Transverse colon (tissue), 4 donors: ENCODE measurements at places on chromosomes 4 and X. TPM values are rescaled to one million over a fixed set of nuclear protein-coding genes. Genes with fewer than 3 reads are reported as not detected.

DNA sequence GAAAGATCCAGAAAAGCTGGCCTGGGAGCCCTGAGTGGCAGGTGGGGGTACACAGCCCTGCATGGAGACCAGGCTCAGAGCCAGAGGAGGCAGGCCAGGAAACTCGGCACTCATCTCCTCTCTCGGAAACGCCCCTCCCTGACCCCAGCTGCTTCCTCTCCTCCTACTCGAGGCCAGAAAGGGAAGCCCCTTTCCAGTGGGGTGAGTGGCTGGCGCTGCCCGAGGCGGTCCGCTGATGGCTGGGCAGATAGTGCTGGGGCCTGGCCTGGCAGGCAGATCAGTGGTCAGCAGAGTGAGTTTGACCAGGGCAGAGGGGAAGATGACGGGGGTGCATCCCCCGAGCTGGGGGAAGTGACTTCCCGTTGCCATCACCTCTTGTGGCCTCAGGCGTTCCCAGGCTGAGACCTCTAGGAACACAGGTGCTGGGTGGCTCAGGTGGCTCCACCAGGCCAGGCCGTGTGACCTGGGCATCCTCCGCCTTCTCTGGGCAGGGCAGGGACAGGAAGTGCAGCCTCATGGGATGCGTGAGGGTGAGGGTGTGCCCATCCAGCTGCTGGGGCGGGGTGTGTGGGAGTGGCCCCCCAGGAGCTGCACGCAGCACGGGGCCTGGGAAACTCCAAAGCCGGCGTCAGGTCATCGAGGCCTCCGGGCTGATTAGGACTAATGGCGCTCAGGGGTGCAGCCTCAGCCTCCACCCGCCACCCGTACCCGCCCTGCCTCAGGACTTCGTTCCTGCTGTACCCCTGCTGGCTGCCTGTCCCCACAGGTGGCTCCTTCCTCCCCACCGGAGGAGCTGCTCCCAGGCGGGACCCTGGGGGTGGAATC is 5.7 kb downstream of the SH3BP2 start:
- peak; percentile 84 for DNase-seq

GRCh38 chr4:19557161-19557560 is 694.5 kb upstream of the SLIT2 start:
- DNase-seq = no peak

Gene FDCSP
- total RNA-seq = not detected

DNA sequence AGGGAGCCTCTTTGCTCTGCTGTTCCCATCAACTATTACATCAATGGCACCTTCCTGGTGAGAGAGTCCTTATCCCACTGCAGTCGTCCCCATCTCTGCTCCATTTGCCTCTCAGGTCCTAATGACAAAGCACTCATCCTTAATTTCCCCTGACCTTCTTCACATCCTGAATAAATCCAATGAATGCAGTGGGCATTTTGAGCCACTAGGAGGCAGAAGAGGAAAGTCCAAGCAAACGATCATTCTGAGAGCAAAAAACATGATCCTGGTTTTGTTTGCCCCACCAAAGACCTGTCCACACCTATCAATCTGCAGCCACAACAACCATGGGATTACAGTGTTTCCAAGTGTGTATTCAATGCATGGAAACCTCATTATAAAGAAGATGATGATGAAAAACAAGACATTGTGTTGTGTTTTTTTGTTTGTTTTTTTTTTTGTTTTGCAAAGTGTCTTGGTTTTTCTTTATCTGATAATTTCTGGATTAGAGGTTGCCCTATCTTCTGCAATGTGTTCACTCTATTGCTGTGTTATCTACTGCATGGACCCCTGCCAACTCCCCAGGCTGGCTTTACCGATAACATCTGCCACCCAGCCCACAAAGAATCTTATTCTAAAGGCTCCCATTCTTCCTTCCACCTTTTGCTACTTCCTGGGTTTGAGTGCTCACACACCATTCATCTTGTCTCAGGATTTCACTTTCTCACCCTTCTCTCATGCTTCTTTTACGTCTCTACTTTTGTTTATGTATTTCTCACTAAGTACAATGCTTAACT is 207.2 kb downstream of the NLGN4X start:
- peak; percentile 35 for DNase-seq

GRCh38 chrX:13085526-13085925 is 41.1 kb upstream of the FAM9C start:
- no peak for DNase-seq

DNA sequence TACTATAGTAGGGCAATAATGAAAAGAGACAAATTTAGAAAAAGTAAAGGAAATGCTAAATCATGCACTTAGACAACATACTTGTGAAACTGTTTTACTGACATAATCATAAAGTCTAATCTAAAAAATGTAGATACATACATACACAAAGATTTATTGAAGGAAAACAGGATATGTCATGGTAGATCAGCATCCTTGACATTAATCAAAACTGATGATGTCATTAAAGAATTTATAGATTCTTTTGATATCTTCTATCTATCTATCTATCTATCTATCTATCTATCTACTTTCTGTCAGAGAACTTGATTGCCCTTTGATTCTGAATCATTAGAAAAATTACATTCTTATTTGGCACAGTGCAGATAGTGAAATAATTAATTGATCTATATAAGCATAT is 311.3 kb downstream of the CCSER1 start:
- DNase-seq = no peak

Gene HCCS
- 21.4 TPM for total RNA-seq

Gene AR
- 2.4 TPM for total RNA-seq

GRCh38 chrX:110804446-110804845 is 8.8 kb upstream of the CHRDL1 start:
- no peak for DNase-seq

Gene GRIA2
- not detected for total RNA-seq
